ENCODE measurements at places on chromosomes 3 and 15.

- DNase-seq = no peak
These were observed 12.8 kb downstream of the ADPGK start for GRCh38 chr15:72770673-72771328.

- no peak for DNase-seq
These were observed 575 bp upstream of the PCYT1A start for GRCh38 chr3:196288141-196288460.

DNA sequence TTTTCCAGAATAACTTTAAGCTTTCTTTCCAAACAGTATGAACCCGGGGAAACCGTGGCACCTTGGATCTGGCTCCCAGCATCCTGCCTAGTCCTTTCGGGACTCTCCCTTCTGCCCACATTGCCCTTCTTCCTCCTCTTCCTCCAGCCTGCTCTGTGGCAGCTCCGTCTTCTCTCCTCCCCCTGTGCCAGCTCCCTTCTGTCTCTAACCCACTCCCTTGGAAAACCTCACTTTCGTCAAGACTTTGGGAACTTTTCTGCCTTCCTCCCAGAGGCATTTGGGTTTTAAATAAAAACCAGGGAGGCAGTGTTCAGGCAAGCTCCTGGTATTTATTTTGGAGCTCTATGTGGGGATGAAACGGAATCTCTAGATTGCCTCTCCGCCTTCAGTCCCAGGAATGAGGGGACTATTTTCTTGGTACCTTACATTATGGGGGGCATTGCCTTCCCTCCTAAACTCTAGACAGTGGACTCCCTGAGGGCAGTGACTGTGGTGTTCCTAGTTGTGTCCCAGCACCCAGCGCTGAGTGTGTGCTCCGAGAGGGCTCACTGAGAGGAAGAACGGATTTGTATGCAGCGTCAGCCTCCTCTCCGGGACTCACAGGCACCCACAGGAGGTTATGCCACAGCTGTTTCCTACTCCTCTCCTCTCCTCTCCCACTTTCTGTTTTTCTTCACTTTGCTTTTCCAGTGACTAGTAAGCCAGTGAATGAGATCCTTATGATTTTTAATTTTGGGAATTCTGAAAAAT, 105.4 kb upstream of the MRPS22 start:
- DNase-seq = no peak

DNA sequence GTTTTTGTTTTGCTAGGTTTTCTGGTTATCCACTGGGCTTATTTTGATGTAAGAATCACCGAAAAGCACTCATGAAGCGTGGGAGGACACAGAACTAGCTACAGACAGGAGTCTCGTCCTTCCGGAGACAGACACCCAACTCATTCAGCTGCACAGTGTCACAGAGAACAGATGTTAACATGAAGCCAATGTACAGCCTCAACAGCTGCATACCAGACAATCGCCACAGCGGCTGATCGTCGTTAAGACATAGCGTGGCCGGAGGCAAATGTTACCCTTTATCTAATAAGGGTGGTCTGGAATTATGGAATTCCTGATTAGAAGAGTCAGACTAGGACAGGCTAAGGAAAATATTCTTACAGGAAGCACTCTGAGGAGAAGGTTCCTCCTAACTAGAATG, 1.1 kb upstream of the PYGO1 start:
- DNase-seq = no peak

GRCh38 chr15:88031461-88031860, 225.1 kb downstream of the NTRK3 start:
- no peak for DNase-seq

GRCh38 chr3:172341482-172342059, 106.7 kb downstream of the GHSR start:
- no peak for DNase-seq

DNA sequence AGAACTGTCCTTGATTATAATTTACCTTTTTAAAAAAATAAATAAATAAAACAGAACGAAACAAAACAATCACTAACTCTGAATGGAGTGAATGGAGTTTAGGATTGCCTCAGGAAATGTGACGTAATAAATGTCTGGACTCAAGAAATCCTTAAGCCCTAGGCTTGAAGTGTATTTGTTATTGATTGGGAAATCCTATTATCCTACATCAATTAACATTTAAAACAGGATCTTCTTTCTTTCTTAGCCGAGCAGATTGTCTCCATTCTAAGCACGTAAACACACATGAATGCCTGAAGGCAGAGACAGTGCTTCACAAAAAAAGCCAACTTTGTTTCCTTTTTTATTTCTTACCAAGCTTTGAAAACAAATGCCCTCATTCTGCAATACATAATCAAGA, 33.4 kb downstream of the KAT2B start:
- no peak for DNase-seq

- no peak for DNase-seq
These were observed 21.7 kb downstream of the LEKR1 start for GRCh38 chr3:156847752-156848448.

DNA sequence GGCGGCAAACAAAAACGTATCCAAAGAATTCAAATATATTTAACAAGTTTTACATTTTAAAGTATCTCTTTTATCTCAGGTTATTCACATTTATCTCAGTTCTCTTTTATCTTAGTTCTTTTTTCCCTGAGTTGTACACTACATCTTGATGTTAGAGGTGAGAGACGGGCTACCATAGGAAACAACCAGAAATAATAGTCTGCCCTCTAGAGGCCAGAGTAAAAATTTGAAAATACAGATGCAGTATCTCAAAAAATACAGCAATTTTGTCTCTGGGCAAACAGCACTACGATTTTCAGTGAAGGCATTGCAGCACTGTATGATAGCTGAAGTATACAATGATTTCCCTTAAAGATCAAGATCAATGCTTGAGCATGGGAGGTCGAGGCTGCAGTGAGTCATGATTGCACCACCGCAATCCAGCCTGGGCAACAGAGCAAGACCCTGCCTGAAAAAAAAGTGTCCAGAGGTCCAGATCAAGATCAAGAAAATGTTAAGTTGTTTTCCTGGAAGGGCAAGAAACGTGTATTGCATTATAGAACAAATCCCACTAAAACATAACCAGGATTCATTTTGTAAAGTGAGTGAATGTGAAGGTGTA, 82.6 kb upstream of the ATP11B start:
- DNase-seq = no peak

DNA sequence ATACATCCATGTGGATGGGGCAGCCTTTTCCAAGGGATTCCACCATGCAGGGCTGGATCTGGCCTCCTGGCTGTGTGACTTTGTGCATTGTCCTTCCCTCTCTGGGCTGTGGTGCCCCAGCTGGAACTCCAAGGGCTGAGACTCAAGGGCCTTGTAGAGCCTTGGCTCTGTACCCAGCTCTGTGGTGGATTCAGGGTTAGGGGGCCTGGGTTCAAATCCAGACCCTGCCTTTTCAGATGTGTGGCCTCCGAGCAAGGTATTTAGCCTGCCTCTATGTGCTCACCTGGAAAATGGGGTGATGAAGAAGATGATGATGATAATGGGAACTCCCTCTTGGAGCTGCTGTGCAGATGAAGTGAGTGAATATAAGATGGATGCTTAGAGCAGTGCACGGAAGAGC, 161.9 kb downstream of the WNT7A start:
- DNase-seq = peak; percentile 20

GRCh38 chr3:152355744-152356665, 87.3 kb downstream of the MBNL1 start:
- no peak for DNase-seq

GRCh38 chr3:186955898-186956696, 25.8 kb downstream of the ST6GAL1 start:
- no peak for DNase-seq

- no peak for DNase-seq
These were observed 149.4 kb upstream of the CNTN3 start for GRCh38 chr3:74763830-74764229.

DNA sequence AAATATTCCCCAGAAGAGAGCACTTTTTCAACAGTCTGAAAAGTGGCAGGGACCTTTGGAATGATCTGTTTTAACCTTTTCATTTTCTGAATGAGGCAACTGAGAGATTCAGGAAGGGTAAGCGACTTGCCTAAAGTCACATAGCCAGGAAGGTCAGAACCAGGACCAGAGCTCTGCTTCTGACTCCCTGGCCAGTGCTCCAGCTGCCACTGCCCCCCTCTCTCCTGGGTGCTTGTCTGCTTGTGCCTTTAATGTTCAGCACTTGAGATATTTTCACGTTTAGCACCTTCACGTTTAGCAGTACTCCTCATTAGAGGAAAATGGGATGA, 68.3 kb downstream of the SMAD3 start:
- DNase-seq = no peak

- peak; percentile 97 for DNase-seq
These were observed 25.0 kb downstream of the IRAK2 start for GRCh38 chr3:10189557-10190354.

- DNase-seq = no peak
These were observed 1.4 kb upstream of the CYP1A1 start for GRCh38 chr15:74726774-74727164.

GRCh38 chr15:81740416-81740815, 305.4 kb downstream of the MEX3B start:
- DNase-seq = no peak

DNA sequence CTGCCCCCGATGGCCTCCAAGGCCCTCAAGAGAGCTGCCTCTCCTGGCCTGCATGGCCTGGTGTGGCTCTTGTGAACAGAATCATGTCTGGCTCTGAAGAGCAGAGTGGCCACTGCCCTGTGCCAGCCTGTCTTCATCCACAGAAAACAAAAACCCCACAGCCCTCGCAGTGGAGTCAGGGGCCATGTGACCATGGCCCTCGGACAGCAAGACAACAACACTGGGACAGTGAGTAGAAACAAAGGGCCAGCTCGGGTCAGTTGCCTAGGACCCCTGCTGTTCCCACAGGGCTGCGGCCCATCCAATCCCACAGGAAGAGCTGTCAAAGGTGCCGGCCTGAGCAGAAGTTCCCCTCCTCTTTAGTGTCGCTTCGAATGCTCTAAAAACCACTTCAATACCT, 72.5 kb downstream of the UMPS start:
- DNase-seq = no peak

DNA sequence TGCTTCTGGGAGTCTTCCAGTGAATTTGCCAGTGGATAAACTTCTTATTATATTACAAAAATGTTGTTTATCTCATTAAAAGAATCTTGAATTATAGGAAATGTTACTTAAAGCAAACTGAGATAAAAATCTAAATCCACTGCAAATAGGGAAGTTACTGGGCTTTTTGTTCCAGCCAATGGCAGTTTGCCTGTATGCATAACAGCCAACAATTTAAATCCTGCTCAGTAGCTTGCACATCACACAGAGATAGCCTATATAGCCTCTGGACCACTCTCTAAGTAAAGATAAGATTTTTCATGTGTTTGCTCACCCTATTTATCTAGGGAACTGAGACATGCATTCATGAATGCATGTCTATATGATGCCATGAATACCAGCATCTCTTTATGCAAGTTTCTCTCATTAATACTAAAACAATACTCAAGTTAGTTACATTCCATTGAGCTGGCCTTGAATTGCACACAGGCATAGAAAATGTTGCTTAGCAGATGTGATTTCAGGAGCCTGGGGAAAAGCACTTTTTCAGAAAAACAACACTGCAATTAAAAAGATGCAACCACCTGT, 92.1 kb upstream of the GPR149 start:
- no peak for DNase-seq

- no peak for DNase-seq
These were observed 412 bp downstream of the CHDH start for GRCh38 chr3:53845881-53846133.

DNA sequence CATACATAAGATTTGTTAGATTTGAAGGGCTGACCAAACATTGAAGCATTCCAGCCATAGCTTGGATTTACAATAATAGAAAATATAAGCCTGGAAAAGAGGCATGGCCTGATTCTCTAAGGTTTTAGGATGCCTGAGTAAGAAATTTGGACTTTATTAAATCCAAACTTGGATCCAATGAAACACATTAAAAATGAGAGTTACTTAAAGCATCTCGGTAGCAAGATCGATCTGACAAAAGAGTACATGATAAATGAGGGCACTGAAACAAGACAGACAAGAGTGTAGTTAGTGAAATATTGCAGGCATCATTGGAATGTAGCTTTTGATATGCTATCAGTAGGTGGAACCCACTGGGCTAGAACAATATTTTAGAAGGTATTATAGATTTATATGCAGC, 855.7 kb upstream of the DPPA4 start:
- no peak for DNase-seq

- DNase-seq = no peak
These were observed 126.8 kb downstream of the TGFBR2 start for GRCh38 chr3:30733209-30733608.

DNA sequence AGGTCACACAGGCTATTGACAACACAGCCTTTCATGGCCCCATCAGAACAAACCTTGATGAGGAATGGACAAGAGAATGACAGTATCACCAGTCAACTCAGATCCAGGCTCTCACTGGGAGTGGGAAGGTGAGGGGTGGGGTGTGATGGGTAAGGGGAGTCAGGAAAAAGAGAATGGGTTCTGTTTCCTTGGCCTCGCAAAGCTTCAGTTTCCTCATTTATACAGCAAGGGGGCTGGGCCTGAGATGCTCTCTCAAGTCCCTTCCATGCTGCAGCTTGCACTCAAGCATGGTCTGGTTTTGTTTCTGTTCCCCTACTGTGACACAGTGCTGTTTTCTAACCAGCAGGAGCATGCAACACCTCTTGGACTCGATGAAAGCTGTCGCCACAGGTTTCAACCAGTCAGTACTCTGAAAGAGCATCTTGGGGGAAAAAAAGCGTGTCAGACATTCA, 65.7 kb upstream of the IL12A start:
- no peak for DNase-seq

GRCh38 chr3:112128843-112129727, 4.0 kb downstream of the GCSAM start:
- no peak for DNase-seq

- no peak for DNase-seq
These were observed 405.9 kb upstream of the LMCD1 start for GRCh38 chr3:8095724-8096123.

GRCh38 chr3:65531499-65531898, 507.2 kb downstream of the MAGI1 start:
- DNase-seq = no peak

- no peak for DNase-seq
These were observed 296.4 kb downstream of the RBMS3 start for GRCh38 chr3:29577250-29577649.

GRCh38 chr3:5276934-5277333, 89.4 kb downstream of the EDEM1 start:
- DNase-seq = no peak

DNA sequence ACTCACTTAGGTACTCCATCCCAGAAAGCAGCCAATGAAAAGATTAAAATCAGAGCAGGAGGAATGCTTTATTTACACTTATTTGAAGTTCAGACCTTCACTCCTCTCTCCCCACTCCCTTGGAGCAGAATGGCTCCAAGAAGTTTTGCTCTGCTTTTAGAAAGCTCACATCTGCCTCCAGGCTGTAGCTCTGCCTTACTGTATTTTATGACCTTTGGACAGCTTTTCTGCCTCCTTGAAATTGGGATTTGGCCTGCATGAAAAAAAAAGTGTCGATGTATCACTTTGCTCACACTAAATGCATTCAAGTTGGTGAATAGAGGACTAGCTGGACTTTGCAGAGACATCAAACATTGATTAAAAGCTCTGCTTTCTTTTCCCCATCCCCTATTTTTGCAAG, 95.3 kb downstream of the SLC9A9 start:
- DNase-seq = no peak
